ENCODE measurements at places on chromosomes 13 and 19. TPM values are rescaled to one million over a fixed set of nuclear protein-coding genes. Genes with fewer than 3 reads are reported as not detected.
A peak's percentile ranks its signal among the peaks of the same experiment; 100 is the strongest.

- no peak for DNase-seq
These were observed 19.6 kb upstream of the SLC15A1 start for GRCh38 chr13:98771838-98772611.

DNA sequence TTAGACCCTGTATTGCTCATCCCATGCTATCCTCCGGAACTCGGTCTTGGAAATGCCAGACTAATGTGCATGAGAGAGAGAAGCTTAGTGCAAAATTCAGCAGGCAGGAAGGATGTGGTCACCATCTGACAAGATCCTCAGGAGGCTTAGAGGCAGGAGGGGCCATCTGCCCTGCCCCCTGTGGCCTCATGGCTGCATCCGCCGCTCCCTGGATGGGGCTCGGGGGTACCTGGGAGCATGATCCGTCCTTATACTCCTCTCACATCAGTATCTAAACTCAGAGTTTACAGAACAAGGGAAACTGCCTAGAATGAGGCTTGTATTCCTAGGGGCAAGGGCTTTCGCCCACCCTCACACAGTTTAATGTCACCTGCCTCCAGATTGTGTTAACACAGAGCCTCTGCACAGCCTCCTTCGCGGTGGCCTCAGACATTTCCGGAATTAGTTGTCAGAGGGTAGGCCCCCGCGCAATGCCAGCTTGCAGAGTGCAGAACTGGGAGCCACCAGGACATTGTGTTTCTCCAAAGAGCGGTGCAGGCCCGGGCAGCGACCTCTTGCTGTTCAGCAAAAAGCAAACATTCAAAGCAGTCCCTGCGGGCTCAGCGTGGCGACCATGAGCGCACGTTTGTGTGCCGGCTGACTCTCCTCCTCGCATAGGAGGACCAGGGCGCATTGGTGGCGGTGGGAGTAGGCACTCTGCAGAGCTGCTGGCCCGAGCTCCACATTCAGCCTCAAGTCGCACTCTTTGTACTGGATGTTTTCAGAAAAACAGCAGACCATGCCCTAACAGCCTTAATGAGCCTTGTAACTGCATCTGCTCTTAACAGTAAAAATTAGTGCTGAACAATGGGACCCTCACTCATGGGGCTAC, 39.1 kb downstream of the GPR12 start:
- DNase-seq = no peak

CRLF1 gene
- 0.18 TPM for total RNA-seq

- no peak for DNase-seq
These were observed 10.3 kb downstream of the CELF5 start for GRCh38 chr19:3234800-3235199.

GRCh38 chr19:4742723-4743646, 19.3 kb upstream of the DPP9 start:
- no peak for DNase-seq

ZNF284 gene
- 5.0 TPM for total RNA-seq

TBXA2R gene
- 0.36 TPM for total RNA-seq

PPP1R13L gene
- 3.0 TPM for total RNA-seq

NLRP5 gene
- not detected for total RNA-seq

GRCh38 chr13:35566340-35566739, 89.9 kb upstream of the MAB21L1 start:
- no peak for DNase-seq

DNA sequence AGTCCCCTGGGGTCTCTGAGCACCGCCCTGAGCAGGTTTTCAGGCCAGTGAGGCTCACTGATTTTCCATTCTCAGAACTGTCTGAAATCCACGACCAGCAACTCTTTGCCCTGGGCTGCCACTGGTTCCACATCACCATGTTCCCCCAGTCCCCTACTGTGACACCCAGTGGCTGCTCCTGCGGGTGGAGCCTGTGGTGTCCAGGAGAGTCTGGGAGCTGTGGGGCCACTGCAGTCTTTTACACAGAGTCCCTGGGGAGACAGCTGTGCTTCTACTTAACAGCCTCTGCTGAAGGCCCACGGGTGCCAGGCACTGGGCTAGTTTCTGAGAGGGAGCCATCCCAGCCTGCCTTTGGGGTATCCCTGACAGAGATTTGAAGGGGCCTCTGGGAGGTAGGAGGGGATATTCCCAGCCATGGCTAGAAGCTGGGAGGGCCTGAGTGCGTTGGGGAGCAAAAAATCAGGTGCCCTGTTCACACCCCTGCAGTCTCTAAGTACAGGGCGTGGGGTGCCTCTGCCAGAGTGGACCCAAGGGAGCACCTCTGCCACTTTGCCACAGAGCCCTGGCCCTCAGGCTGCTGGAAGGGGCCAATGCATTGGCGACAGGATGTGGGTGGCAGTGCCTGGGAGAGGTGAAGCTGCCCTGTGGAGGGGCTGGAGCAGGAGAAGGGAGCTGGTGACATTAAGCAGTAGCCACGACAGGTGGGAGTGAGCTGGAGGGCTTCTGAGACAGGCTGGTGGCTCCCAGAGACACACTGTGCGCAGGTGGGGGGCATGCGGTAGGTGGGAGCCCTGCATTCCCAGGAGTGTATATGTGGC, 200.2 kb upstream of the ZNF536 start:
- no peak for DNase-seq

GRCh38 chr19:1309977-1310852, 24.5 kb downstream of the EFNA2 start:
- no peak for DNase-seq

GRIN3B gene
- 0.28 TPM for total RNA-seq

DNA sequence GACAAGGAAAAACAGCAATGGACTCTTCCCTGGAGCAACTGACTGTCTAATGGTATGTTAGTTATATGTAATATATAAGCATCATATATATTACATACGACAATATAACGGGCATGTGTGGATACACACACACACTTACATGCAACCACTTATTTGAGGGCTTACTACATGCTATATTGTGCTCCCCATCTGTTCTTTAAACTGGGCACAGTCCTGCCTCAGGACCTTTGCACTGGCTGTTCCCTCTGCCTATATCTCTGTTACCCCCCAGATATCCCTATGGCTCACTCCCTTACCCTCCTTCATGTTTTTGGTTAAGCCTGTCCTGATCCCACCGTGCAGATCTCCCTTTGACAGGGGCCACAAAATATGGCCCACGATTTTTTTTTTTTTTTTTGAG, 10.2 kb downstream of the TICAM1 start:
- DNase-seq = no peak

- DNase-seq = no peak
These were observed 5.0 kb downstream of the JAK3 start for GRCh38 chr19:17842663-17843291.

DNA sequence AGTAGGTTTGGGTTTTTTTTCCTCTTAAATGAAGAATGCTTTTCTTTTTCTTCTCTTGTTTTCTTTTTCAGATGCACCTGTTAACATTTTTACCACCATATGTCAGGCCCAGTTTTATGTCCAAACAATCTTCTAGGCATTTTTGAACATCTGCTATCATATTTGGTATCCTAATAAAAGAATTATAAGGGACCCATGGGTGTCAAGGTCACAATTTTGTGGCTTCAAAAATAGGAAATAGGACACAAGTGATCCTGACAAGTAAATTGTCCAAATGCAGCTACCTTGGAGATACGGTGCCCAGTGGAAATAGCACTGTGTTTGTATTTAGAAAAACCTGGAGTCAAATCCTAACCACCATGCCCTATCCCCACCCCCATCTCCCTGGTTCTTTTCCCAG, 270.3 kb downstream of the MZT1 start:
- no peak for DNase-seq

GPR12 gene
- not detected for total RNA-seq

DNA sequence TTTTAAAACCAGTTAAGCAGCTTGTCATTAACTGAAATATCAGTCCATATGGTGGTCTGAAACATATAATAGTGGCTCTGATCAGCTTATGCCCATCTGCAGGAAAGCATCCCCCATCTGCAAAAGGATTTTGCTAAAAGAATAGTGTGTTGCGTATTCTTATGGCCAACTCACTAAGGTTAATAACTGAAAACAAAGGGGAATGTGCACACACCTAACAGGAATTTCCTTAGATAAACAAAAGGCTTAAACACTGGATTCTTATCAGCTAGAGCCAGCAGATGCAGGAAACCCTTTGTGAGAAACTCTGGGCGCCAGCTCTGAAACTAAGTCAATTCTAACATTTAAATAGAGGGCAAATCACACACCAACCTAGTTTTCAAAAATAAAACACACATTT, 22.1 kb downstream of the VPS36 start:
- DNase-seq = peak; percentile 70

GRCh38 chr13:80901111-80901510, 560.2 kb upstream of the SPRY2 start:
- DNase-seq = no peak

CD177 gene
- total RNA-seq = not detected

DNA sequence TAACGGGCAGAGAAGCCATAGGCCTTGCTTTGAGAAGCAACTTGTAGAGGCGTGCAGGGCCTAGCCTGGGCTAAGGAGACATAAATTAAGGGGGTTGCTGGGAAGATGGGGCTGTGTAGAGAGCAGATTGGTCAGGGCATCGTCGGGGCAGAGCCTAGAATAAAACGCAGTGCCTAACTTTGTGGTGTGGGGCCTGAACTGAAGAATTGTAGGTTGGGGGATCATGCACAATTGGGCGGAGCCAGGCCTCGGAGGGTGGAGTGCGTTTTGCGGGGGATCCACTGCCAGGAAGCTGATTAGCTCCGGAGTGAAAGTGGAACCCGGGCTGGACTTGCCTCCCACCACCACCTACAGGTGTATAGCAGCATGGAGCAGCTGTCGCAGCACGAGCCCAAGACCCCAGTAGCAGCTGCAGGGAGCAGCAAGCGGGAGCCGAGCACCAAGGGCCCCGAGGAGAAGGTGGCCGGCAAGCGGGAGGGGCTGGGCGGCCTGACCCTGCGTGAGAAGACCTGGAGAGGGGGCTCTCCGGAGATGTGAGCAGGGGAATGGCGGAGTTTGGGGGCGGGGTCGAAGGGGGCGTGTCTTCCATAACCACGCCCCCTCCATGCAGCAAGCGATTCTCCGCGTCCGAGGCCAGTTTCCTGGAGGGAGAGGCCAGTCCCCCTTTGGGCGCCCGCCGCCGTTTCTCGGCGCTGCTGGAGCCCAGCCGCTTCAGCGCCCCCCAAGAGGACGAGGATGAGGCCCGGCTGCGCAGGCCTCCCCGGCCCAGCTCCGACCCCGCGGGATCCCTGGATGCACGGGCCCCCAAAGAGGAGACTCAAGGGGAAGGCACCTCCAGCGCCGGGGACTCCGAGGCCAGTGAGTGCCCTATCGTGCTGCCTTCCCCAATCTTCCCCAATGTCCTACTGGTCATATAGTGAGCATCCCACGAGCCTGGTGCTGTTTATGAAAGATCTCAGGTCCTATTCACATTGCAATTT, 13.8 kb downstream of the DNASE2 start:
- DNase-seq = peak; percentile 43

- no peak for DNase-seq
These were observed at the start of gene MAST1 for GRCh38 chr19:12838182-12838885. Gene MAST1 (plus strand): TSS chr19:12838515. CDS start chr19:12838573, 58 bp downstream.

ZNF429 gene
- total RNA-seq = 5.3 TPM

- no peak for DNase-seq
These were observed 71.8 kb downstream of the PTPRS start for GRCh38 chr19:5268801-5269200.

DNA sequence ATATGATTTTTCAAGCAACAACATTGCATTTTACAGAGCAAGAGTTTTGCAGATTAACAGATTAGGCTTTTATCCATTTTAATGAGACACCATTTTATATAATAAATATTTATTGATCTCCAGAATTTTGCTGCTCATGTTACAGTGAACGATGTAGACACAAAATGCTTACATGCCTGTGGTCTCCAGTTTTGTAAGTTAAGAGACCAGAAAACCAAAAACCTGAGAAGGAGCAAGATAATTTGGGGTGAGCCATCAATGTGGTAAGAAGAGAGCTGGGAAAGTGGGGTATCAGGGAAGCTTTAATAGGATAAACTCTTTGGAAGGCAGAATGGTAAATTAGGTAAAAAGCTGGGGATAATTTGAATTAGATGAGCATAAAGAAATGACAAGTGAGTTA, 2100.5 kb upstream of the PCDH20 start:
- DNase-seq = peak; percentile 52

SIGLECL1 gene
- total RNA-seq = not detected

GRCh38 chr19:17835182-17836006, 12.4 kb downstream of the JAK3 start:
- DNase-seq = no peak

DNA sequence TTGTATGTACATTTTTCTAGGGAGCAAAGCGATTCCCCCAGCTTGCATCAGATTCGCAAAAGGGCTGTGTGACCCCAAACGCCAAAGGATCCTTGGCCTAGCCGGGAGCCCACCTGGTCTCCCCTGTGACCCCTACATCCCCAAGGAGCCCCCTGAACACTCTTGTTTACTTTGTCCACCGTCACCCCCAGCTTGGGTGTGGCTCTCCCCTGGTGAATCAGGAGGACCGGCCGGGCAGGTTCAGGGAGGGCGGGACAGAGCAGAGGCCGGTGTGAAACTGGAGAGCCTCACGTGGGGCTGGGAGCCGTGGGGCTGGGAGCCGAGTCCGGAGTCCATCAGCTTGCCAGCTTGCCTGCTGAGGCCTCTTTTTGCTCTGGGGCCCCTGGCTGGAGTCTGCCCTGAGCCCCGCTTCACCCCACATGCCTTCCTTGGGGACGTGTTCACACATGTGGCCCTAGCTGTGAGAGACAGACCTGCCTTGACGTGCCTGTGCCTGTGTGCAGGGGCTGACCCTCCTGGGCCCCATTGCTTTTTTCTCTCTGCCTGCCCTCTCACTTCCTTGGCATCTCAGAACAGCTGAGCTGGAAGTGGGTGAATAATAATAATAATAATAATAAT, 2.0 kb downstream of the ITPKC start:
- peak; percentile 40 for DNase-seq

GRCh38 chr19:4693078-4693350, 22.9 kb upstream of the MYDGF start:
- no peak for DNase-seq

ZNF709 gene
- 4.2 TPM for total RNA-seq

- DNase-seq = no peak
These were observed 10.5 kb downstream of the MLLT1 start for GRCh38 chr19:6269101-6269886.

GRCh38 chr13:35283856-35284255, 192.6 kb downstream of the MAB21L1 start:
- DNase-seq = no peak

DNA sequence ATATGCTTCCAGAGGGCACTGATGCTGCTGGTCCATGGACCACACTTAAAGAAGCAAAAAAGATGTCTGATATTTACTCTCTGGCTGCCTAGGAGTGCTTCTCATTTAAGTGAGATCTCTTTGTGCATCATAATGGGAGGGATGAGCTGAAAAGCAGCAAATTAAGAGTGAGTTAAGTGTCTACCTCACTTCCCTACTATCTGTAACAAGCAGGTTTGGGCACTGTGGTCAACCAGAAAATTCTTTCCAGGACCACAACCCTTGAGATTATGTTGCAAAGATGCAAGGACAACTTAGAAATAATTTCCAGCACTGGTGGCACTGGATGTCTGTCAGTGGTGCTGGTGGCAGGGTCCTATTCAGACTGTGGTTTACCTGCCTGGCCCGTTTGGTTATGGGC, 52.1 kb upstream of the USPL1 start:
- DNase-seq = no peak
